ENCODE measurements at places on chromosomes 2 and 18.

DNA sequence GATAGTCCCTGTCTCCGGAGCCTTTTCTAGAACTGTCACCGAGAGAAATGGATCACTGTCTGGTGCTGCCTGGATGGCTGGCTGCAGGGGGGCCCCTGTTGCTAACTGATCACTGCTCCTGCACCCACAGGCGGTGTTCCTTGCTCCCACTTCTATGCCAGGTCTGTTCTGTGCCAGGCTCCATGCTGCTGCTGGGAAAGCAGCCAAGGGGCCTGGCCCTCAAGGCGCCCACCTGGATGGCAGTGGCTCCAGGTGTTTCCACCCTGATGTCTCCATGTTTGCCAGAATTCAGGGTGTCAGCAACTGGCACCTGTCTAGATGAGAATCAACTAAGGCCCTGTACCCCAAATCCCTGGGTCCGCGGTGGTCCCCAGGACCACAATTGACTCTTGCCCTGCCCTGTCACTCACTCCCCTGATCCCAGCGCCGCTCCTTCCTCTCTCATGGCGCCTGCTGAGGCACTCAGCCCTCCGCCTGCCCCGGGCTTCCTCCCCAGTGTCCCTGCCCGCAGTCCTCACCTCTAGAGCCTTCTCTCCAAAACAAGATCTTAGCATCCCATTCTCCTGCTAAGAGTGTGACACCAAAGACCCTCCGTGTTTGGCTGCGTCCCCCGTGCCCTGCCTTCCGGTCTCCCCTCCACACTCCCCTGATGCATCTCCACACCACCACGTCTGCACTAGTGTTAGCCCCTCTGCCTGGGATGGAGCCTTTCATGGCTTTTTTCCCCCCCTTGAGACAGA is 72.5 kb upstream of the OTOF start:
- no peak for DNase-seq

GRCh38 chr2:50111067-50111466 is 920.9 kb downstream of the NRXN1 start:
- DNase-seq = no peak

GRCh38 chr2:237223201-237223861 is 137.6 kb downstream of the COPS8 start:
- peak; percentile 99 for DNase-seq

GRCh38 chr2:55048508-55049042 is 1.7 kb downstream of the RTN4 start:
- peak; percentile 53 for DNase-seq

GRCh38 chr2:44570777-44571176 is 209.0 kb downstream of the CAMKMT start:
- DNase-seq = no peak

All from fibroblast of pulmonary artery (primary cell).